ENCODE measurements at places on chromosomes 2 and 18.

DNA sequence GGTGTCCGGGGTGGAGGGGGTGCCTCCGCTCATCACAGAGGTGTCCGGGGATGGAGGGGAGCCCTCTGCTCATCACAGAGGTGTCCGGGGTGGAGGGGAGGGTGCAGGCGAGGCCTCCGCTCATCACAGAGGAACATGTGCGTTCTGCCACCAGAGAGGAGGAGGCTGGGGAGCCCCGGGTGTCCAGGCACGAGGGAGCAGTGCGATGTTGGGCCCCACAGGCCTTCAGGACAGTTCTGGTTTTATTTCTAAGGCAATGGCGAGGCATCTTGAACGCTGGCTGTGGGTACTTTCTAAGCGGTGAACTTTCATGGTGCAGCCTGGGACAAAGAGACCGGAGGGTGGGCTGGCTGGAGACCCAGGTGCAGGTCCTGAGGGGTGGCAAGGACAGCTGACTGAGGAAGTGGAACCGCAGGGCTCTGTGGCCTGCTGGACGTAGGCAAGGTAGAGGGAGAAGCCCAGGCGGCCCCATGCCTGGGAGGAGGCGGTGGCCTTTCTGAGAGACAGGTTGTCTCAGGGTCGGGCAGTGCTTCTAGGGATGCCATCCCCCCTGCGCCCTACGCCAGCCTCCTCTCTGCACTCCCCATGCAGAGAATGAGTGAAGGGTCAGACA, 196.6 kb upstream of the SALL3 start:
- no peak for DNase-seq

- DNase-seq: no peak
Measured at GRCh38 chr2:5839550-5839949, 147.4 kb downstream of the SOX11 start.

GRCh38 chr2:221293949-221294742, 278.0 kb downstream of the EPHA4 start:
- DNase-seq: no peak

GRCh38 chr2:112803691-112804521, 19.6 kb upstream of the IL1A start:
- DNase-seq: no peak

Data from activated CD4-positive, alpha-beta memory T cell treated with anti-CD3 and anti-CD28 coated beads, Interleukin-2, amount 10 ng/mL, durations not matched to agents 7 days and 5 days (primary cell).